ENCODE measurements at places on chromosomes 1 and 21. TPM values are rescaled to one million over a fixed set of nuclear protein-coding genes. Genes with fewer than 3 reads are reported as not detected.

Gene S100A7A
- not detected for total RNA-seq

Gene LRP8
- 21.1 TPM for total RNA-seq

Gene DYNLT5
- 0.98 TPM for total RNA-seq

Gene NTMT2
- not detected for total RNA-seq

Gene TMEM52
- total RNA-seq, result 5.9 TPM

Gene ARTN
- total RNA-seq, result 17.4 TPM

DNA sequence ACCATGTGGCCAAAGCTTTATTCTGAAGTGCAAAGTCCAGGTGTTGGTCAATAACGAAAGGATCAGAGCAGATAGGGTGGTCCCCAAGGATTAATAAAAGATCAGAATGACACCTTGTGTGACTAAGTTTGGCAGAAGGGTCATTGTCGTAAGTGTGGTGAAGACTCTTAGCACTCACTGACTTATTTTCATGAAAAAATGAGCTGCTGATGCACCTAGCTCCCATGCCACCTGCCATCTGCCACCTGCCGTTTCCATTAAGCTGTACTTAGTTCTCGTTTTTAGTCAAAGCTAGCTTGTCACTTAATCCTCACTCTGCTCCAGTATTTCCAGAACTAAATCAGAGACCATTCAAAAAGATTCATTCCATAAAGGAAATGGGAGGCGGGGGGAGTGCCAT is 112.6 kb downstream of the SEC16B start:
- DNase-seq, result no peak

GRCh38 chr1:45767035-45767434 is 16.6 kb upstream of the IPP start:
- DNase-seq, result no peak

GRCh38 chr1:53371851-53372250 is 44.0 kb upstream of the LRP8 start:
- no peak for DNase-seq

- DNase-seq, result no peak
Measured at GRCh38 chr1:115890580-115890979, 49.7 kb upstream of the NHLH2 start.

DNA sequence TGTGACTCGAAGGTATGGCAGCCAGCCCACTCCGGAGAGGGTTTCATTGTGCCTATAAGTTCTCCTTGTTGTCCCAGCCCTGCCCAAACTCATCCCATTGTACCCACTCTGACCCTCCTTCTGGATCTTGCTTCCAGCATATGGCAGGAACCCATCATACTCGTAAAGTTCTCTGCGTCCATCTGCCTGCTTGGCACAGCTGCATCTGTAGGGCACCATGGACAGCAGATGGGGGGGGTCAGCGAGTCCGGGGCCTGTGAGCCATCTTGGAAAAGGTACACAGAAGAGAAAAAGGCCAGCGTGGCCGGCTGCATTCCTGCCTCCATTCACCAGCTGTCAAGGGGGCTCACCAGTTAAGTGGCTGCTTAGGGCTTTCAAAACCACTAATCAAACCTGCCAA is 94.9 kb upstream of the IGSF21 start:
- DNase-seq, result no peak

- DNase-seq, result no peak
Measured at GRCh38 chr1:59316497-59317128, 19.7 kb downstream of the FGGY start.

DNA sequence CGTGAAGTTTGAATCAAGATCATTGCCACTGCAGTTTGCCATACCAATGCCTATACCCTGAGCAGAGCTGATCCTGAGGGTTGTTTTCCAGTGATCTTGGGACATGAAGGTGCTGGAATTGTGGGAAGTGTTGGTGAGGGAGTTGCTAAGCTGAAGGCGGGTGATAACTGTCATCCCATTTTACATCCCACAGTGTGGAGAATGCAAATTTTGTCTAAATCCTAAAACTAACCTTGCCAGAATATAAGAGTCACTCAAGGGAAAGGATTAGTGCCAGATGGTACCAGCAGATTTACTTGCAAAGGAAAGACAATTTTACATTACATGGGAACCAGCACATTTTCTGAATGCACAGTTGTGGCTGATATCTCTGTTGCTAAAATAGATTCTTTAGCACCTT is 78.6 kb downstream of the FMN2 start:
- no peak for DNase-seq

DNA sequence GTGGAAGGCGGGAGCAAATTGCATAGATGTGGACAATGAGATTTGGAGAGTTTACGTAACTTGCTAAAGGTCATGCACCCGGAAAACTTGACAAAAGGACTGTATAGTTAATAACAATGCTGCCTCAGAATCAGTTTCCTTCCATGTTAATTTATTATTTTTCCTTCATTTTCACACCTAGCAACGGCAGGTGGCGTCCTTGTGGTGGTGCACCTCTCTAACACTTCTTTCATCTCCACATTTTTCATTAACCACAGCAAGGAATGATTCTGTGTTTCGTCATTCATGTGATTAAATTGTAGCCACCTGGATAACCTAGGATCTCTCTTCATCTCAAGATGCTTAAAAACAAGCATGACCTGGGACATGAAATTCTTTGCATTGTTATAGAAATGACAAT is 2133.0 kb downstream of the NCAM2 start:
- DNase-seq, result no peak

DNA sequence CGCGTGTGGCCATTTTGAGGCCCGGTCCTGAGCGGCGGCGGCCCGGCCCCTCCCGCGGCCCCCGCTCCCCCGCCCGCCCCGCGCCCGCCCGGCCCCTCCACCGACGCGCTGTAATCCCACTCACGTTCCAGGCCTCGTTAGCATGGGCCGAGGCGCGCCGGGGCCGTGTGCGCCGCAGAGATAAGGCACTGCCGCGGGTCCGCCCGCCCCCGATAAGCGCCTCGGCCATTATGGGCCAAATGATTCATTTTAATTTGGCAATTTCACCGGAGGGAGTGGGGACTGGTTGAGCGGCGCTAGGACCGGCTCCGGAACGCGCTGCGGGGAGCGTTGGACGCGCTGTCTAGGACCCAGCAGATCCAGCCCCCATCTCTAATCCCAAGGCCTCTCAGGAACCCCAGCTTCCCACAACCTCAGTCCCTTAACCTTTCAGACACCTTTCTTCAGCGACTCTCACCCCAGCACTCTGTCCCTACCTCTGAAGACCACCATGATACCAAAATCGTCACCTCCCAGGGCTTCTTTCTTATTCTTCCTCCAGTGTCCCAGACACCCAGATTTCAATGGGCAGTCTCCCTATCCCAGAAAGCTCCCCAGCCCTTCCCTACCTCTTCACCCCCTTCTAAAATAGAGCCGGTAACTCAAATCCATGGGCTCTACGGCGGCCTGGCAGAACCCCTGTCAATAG is at the start of gene TAL1:
TSS of gene TAL1 (minus strand) at position 39 of the 688 bp plus-strand sequence. CDS start 6,337 bp downstream, outside the sequence.
- DNase-seq, result no peak

- DNase-seq, result no peak
Measured at GRCh38 chr1:32998997-32999396, 34.4 kb upstream of the RNF19B start.

DNA sequence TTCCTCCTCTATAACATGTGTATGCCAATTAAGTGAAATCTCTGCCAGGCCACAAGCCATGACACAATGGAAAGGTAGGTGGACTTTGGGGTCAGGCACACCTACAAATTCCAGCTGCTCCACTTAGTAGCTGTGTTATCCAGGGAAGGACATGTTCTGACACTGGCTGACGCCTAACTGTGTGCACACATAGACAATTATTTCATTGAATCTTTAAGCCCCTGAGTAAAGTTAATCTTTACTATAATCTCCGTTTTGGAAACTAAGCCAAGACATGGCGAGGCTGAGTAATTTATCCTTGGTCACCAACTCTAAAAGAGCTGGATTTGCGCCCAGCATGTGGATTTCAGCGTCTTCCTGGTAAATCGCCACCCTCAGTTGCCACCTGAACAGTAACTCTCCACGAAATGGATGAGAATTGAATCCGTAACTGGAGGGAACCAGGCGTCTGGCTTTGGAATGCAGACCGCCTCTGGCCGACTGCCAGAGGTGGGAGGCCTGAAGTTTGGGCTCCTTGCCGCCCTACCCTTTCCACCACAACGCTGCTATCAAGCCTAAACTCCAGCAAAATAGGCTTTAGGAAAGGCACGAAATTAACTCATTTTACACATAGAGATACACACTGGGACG is 888 bp upstream of the SNRPE start:
- no peak for DNase-seq

DNA sequence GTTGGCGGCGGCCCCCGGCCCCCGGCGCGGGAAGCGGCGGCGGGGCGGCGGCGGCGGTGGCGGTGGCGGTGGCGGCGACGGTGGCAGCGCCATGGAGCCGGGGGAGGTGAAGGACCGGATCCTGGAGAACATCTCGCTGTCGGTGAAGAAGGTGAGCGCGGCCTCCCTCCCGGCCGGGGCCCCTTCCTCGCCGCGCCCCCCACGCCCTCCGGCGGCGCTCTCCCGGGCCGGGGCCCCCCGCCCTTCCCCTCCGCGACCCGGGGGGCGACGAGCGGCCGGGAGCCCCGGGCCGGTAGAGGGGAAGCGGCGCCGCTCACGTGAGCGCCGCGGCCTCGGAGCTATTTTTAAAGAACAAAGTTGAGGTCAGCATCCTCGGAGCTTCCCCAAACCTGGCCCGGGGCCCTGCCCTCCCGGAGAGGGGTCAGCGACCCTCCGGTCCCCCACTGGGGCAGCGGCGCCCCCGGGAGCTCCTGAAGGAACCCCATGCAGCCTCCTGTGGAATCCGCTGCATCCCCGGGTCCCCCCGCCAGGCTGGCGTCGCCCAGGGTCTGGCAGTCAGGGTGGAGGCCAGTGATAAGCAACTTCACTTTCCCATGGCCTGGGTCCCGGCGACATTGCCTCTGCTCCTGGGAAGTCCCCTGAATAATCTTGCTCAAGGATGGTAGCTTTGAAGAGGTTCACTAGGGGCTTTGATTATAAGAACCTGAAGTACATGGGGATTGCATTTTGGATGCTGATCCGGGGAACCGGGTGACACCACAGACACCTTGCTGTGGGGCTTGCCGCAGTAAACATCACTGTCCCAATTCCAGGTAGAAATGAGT is 560 bp downstream of the PLEKHM2 start:
- no peak for DNase-seq

- no peak for DNase-seq
Measured at GRCh38 chr1:231605149-231606100, 21.2 kb upstream of the DISC1 start.

DNA sequence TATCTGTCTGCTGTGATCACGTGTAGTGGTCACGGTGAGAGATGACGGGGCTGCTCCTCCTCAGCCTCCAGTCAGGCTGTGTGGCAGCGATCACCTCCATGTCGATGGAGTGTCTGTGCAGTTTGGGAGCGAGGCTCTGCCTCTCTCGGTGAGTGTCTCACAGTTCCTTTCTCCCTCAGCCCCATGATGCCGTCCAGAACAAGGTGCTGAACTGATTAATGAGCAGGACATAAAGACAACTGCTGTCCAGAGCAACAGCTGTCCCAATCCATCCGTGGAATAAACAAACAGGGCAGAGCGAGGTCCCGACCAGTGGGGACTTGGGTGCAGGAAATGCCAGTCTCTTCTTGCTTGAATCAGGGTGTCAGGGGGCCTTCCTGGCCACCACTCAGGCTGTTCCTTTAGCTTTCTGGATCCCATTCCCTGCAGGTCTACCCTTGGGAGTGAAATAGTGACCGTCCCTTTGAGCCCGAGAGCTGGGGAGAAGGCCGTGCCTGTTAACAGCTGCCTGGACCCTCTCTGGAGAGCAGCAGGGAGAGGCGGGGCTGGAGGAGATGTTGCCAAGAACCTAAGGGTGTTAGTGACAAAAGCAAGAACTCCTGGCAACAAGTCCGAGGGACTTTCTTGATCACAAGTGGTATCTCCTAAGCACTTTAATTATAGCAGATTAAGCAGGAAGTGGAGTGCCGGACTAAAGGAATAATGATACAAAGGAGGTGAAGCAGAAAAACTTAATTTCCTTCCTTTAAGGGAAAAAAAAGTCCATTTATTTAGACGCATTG is 443.9 kb downstream of the KIF26B start:
- no peak for DNase-seq

DNA sequence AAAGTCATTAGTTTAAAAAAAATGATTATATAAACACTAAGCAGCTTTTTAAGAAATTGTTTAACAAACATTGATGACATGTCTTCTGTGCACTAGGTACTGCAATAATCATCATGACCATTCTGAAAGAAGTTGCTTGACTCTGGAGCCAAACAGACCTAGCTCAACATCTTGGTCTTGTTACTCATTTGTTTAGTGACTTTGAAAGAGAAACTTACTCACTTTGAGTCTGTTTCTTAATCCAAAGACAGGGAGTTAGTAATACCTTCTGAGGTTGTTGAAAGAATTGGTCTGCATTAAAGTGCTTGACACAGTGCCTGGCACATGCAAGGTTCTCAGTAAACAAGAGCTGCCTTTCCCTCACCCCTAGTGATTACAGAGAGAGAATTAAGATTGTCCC is 84.4 kb downstream of the SGIP1 start:
- no peak for DNase-seq
